Activated B cell treated with CpG ODN at 0.5 μM for 24 hours (primary cell): ENCODE measurements at places on chromosomes 16 and 17.

GRCh38 chr17:32859857-32860525, 16.9 kb downstream of the MYO1D start:
- H3K36me3 ChIP-seq = no peaks in the 10 kb centered on the region
- no peaks in the 10 kb centered on the region for H3K27me3 ChIP-seq
- H3K4me3 ChIP-seq = no peak overlapping the region
- no peak overlapping the region for H3K27ac ChIP-seq
- no peak for DNase-seq

GRCh38 chr16:85363881-85364280, 249.2 kb upstream of the GSE1 start:
- H3K27ac ChIP-seq = no peak overlapping the region
- no peak for DNase-seq
- H3K4me3 ChIP-seq = no peak overlapping the region
- H3K4me1 ChIP-seq = no peaks in the 10 kb centered on the region

GRCh38 chr16:57355898-57356414, 2.6 kb upstream of the CCL22 start:
- peaks cover 7% of the 10 kb centered on the region for H3K36me3 ChIP-seq
- no peak for DNase-seq
- no peak overlapping the region for H3K27ac ChIP-seq
- H3K4me3 ChIP-seq = no peak overlapping the region

DNA sequence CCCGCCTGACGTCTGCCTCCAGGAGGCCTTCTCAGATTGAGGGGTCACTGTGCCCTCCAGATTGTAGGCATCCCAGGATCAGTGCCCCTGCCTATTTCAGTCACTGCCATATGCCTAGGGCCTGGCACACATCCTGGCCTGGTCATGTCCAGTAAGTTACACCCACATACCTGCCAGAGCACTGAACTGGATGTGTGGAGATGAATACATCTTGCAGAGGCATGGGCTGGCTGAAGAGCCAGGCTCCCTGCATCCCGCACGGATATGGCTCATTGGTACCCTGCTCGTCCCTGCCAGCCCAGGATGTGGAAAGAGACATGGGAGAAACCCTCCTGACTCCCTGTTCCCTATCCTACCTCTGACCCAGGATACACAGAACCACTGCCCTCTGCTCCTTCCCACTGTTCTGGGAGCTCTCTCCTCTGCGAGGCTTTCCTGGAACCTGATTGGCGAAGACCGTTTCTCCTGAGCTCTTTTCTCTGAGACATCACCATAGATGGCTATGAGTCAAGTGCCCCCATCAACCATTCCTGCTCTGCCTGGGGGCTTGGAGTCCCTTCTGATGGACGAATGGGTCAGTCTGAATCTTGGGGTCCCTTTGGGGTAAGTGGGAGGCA, 40.0 kb upstream of the TAC4 start:
- H3K27ac ChIP-seq = no peak overlapping the region
- no peak overlapping the region for H3K4me3 ChIP-seq
- peaks cover 43% of the 10 kb centered on the region for H3K27me3 ChIP-seq
- no peaks in the 10 kb centered on the region for H3K4me1 ChIP-seq
- DNase-seq = no peak

DNA sequence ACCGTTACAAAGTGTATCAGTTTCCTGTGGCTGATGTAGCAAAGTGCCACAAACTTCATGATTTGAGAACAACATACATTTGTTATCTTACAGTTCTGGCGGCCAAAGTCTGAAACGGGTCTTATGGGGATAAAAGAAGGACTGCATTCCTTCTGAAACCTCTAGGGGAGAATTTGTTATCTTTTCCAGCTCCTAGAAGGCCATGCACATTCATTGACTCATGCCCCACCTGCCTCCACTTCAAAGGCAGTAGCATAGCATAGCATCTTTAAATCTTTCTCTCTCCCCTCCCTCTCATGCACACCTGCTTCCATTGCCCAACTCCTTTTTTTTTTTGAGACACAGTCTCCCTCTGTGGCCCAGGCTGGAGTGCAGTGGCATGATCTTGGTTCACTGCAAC, 190.7 kb upstream of the DYNLRB2 start:
- no peak overlapping the region for H3K27ac ChIP-seq
- H3K4me1 ChIP-seq = peaks cover 8% of the 10 kb centered on the region
- H3K27me3 ChIP-seq = peaks cover 7% of the 10 kb centered on the region
- H3K4me3 ChIP-seq = no peak overlapping the region
- no peak for DNase-seq

GRCh38 chr17:17313350-17313991, 10.3 kb downstream of the NT5M start:
- H3K27me3 ChIP-seq = no peaks in the 10 kb centered on the region
- H3K4me3 ChIP-seq = no peak overlapping the region
- no peak overlapping the region for H3K27ac ChIP-seq
- H3K4me1 ChIP-seq = no peaks in the 10 kb centered on the region
- peak; percentile 38 for DNase-seq

GRCh38 chr17:40558890-40559563, 6.2 kb downstream of the CCR7 start:
- DNase-seq = peak; percentile 9
- H3K27me3 ChIP-seq = no peaks in the 10 kb centered on the region
- peaks cover 92% of the 10 kb centered on the region for H3K4me1 ChIP-seq
- peak overlapping the region; percentile 89 for H3K4me3 ChIP-seq
- H3K27ac ChIP-seq = peak overlapping the region; percentile 99
- peaks cover 99% of the 10 kb centered on the region for H3K36me3 ChIP-seq

DNA sequence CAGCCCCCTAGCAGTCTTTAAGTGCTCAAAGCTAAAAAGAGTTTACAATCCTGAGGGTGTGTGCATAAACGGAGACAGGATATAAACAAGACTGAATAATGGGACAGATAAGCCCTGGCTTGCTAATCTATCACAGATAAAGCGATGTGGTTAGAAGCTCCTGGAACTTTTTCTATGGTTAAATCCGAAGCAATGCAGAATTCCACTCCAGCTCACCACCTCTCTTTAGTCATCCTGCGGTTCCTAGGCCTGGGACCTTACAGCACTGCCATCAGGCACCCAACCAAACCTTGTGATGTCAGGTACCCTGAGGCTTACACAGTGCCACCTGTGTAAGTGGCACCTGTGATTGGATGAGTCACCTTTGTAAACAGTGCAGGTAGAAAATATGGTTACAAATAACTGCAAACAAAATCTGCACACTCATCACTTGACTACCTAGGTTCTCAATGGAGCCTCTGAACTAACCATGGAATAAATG, 31.5 kb upstream of the B4GALNT2 start:
- H3K4me3 ChIP-seq = no peak overlapping the region
- no peak for DNase-seq
- no peaks in the 10 kb centered on the region for H3K4me1 ChIP-seq
- peaks cover 20% of the 10 kb centered on the region for H3K27me3 ChIP-seq
- no peak overlapping the region for H3K27ac ChIP-seq

DNA sequence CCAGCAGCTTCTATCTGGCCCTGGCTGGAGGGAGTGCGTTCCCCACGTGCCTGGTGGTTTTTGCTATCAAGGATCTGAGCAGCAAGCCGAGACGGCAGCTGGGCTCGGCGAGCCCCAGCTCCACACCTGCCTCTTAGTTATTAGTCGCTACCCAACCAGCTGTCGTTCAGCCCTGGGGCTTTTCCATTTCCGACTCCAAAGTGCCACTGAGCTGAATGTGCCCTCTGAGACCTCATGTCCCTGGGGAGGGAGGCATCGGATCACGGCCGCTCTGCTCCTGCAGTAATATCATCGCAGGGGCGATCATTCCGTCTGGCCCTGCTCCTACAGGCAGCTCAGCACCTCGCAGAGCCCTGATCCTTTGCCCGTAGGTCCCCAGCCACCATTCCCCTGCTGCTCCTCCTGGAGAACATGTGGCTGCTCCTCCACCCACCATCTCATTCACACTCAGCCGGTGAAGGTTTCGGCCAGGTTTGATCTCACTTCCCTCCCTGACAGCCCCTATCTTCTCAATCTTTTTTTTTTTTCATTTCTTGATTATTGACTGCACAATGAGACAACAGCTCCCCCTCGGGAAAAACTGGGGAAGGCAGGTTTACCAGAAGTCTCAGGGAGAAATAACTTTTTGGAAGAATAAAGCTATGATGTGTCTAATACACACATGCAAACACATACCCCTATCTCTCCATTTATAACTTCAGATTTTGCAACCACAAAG, 86.7 kb downstream of the ZFHX3 start:
- no peak overlapping the region for H3K27ac ChIP-seq
- no peaks in the 10 kb centered on the region for H3K4me1 ChIP-seq
- no peak overlapping the region for H3K4me3 ChIP-seq
- H3K36me3 ChIP-seq = peaks cover 9% of the 10 kb centered on the region
- no peak for DNase-seq
- H3K27me3 ChIP-seq = no peaks in the 10 kb centered on the region

DNA sequence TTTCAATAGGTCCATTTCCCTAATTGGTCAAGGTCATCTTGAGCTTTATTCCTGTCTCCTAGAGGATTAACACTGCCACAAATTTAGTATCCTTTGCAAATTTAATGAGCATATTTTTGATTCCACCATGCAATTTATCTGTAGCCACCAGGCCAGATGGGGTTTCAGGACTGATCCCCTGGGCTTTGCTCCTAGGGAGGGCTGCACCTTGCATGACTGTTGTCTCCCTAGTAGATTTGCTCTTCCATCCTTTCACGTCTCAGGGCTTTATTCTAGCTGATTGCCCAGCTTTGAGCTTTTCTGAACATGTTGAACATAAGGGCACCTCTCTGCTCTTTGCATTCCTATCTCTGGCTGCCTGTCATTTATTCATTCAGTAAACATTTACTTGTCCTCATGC, 7.7 kb upstream of the KCNH6 start:
- H3K4me3 ChIP-seq = no peak overlapping the region
- no peaks in the 10 kb centered on the region for H3K4me1 ChIP-seq
- DNase-seq = no peak
- H3K27me3 ChIP-seq = peaks cover 13% of the 10 kb centered on the region

DNA sequence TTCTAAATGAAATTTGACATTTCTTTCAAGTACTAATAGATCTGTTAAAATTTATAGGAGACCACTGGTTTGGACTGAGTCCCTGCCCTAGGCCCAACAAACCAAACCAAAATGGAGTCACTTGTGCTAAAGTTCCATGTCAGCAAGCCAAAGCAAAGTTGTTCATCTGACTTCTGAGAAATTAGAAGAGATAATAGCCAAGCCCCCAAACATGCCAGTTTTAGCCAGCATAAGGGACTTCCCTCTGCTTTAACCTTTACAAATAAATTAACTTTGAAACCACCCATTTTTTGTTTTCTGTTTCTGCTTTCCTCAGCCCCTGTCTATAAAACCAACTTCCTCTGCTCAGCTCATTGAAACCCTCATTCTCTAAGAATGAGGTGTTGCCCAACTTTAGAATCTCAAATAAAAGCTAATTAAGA, 18.9 kb downstream of the CDR2 start:
- peaks cover 12% of the 10 kb centered on the region for H3K36me3 ChIP-seq
- H3K27ac ChIP-seq = no peak overlapping the region
- H3K27me3 ChIP-seq = no peaks in the 10 kb centered on the region
- H3K4me1 ChIP-seq = peaks cover 31% of the 10 kb centered on the region
- DNase-seq = no peak

DNA sequence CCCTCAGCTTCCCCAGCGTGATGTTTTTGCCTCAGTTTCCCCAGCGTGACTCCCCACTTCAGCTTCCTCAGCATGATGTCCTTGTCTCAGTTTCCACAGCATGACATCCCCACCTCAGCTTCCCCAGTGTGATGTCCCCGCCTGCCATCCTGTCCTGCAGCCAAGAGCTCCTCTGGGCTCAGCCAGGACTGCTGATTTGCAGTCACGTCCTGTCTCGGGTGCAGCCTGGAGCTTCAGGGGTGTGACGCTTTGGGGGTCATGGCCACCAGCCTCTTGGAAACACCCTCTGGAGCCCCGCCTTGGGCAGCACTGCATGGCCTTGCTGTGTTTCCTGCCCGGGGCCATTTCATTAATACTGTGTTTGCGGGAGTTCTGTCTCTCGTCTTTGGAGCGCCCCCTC, 16.5 kb upstream of the NUDT16L1 start:
- H3K36me3 ChIP-seq = peaks cover 49% of the 10 kb centered on the region
- H3K4me3 ChIP-seq = no peak overlapping the region
- DNase-seq = no peak
- H3K27ac ChIP-seq = no peak overlapping the region
- H3K27me3 ChIP-seq = no peaks in the 10 kb centered on the region

DNA sequence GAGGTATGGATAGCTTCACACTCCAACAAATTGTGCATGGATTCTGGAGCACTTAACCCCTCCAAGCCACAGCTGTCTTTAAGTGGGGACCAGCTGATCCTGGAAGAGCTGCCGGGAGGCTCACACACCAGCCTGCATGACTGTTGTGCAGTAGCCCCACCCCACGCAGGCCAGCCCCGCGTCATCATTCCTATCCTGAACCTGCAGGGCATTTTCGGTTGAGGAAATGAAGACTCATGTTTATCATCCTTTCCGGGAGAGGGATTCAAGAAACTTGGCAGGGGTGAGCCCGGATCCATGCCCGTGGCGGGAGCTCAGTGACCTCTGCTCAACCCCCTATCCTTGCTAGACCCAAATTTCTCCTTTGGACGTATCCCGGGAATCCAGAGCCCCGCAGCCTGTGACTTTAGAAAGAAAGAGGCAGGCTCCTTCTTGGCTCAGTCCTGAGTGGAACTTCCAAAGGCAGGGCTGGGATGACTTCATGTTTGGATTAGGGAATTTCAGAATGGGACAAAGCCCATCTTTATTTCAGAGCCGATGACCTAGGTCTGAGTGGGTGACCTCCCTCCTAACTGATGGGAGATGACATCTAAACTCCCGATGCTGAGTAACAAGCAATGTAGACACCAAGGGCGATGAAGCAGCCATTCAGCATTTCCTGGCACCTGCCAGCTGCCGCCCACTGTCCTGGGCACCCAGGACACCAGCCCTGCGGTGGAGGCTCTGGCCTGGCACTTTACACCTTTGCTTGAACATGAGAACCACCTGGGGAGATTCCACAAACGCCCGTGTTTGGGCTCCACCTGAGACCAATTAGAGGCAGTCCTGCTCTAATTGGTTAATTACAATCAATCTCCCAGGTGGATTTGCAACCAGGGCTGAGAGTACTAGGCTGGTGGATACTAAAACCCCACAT, 43.3 kb upstream of the CMIP start:
- H3K36me3 ChIP-seq = no peaks in the 10 kb centered on the region
- peaks cover 6% of the 10 kb centered on the region for H3K27me3 ChIP-seq
- H3K4me3 ChIP-seq = no peak overlapping the region
- peaks cover 3% of the 10 kb centered on the region for H3K4me1 ChIP-seq
- DNase-seq = no peak
